Stomach (tissue), 19 donors: ENCODE measurements at places on chromosomes 7 and 10. TPM values are rescaled to one million over a fixed set of nuclear protein-coding genes. Genes with fewer than 3 reads are reported as not detected.

ANKRD26 gene
- 46.1 TPM for total RNA-seq

ATOH7 gene
- total RNA-seq: not detected

MSMB gene
- 41.6 TPM for total RNA-seq

WNT8B gene
- not detected for total RNA-seq

C10orf95 gene
- not detected for total RNA-seq

CFAP46 gene
- total RNA-seq: not detected

PDE6C gene
- total RNA-seq: not detected

NEUROG3 gene
- not detected for total RNA-seq

CFAP58 gene
- not detected for total RNA-seq

LLCFC1 gene
- not detected for total RNA-seq

ABCB4 gene
- not detected for total RNA-seq

PPP1R17 gene
- not detected for total RNA-seq

NUDCD3 gene
- 20.4 TPM for total RNA-seq

NKX1-2 gene
- total RNA-seq: not detected

CYP3A7 gene
- total RNA-seq: not detected

MRPS17 gene
- total RNA-seq: 10.3 TPM

DNAJC30 gene
- 2.8 TPM for total RNA-seq

LRIT1 gene
- not detected for total RNA-seq

RPA3 gene
- total RNA-seq: 16.5 TPM

H2BK1 gene
- not detected for total RNA-seq

ZP3 gene
- not detected for total RNA-seq

SUN3 gene
- not detected for total RNA-seq

ANKRD61 gene
- not detected for total RNA-seq

BLNK gene
- 13.8 TPM for total RNA-seq

DHTKD1 gene
- total RNA-seq: 6.4 TPM

ZPBP gene
- total RNA-seq: not detected

PLCE1 gene
- 25.5 TPM for total RNA-seq

VPS37D gene
- 0.55 TPM for total RNA-seq

NUTM2B gene
- total RNA-seq: not detected

CH25H gene
- total RNA-seq: not detected

GSTO2 gene
- total RNA-seq: under 0.01 TPM

PNLIPRP1 gene
- not detected for total RNA-seq

FFAR4 gene
- 2.0 TPM for total RNA-seq

C1GALT1 gene
- 20.1 TPM for total RNA-seq

POLR1F gene
- 4.1 TPM for total RNA-seq

GPR85 gene
- not detected for total RNA-seq

SEPTIN7 gene
- total RNA-seq: 104 TPM

GNG11 gene
- total RNA-seq: 21.5 TPM

GIMAP8 gene
- total RNA-seq: under 0.01 TPM

UNCX gene
- total RNA-seq: not detected

ARHGAP21 gene
- 166 TPM for total RNA-seq

NPY4R2 gene
- total RNA-seq: not detected

VIPR2 gene
- total RNA-seq: 13.4 TPM

TACR2 gene
- total RNA-seq: 133 TPM

AGR3 gene
- total RNA-seq: not detected

SPAG6 gene
- total RNA-seq: not detected

FKBP6 gene
- not detected for total RNA-seq

STRIP2 gene
- 2.0 TPM for total RNA-seq

SMARCD3 gene
- total RNA-seq: 105 TPM

DGKI gene
- total RNA-seq: under 0.01 TPM

SGMS1 gene
- 75.5 TPM for total RNA-seq

SBDS gene
- total RNA-seq: 98.2 TPM
